ENCODE measurements at places on chromosomes 13 and 19.

DNA sequence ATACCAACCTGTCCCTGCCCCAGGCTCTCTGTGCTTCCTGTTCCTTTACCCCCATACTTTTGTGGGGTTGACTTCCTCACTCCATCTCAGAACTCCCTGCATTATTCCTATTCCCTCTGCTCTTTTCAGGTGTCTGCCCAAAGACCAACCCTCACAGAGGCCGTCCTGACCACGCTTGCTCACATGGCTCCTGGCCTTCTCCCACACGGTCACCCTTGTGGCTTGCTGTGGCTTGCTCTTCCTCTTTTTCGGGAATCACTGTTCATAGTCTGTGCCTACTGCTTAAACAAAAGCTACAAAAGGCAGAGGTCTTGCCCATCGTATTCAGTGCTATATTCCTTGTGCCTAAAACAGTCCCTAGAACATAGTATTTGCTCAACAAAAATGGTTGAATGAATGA is 25.2 kb upstream of the ARGLU1 start:
- no peak for DNase-seq

DNA sequence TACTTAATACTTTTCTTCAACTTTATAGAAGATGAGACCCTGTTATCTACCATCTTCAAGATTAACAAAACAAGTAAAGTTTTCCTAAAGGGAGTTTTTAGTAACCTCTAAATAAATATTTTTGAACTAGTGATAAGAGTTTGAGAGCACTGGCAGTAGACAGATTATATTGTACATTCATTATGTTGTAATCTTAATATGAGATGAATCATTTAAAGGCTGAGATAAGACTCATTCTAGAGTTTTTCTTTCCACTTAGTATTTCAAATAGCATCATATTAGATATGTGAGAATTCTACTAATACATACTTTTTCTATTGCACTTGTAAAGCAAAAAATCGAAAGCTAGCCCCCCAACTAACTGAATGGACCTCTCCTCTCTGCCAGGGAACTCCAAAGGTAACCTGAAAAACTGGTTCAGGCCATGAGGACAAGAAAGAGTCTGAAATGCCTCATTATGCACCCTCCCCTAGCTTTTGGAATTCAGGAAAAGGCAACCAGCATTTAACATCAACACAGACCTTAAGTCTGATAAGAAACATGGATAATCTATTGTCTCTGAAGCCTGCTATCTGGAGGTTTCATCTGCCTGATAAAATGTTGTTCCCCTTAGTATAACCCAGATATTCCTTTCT is 875.4 kb upstream of the SLC10A2 start:
- no peak for DNase-seq

DNA sequence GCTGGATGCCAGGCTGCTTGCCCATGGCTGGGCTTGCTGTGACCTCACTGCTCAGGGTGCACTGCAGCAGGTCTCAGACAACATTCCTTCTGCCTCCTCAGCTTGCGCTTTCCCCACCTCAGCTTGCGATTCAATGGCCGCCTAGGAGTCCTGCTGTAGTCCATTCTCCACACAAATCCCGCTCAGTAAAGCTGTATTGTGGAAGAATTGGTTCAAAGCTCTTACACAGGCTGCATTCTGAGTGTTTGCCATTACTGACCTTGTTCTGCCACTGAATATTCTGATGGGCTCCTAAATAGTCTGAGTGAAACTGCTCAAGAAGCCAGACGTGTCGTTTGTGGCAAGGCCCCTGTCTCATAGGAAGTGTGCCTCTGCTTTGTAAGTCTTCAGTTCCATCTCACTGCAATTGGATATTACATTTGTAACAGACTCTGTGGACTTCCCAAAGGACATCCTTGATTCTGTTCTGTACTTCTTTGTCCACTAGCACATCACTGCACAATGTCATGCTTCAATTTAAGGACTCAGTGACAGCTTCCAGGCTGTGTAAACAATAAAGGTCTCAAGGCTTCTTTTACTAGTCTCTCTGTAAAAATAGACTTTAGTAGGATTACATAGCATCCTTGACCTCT is 49.8 kb downstream of the KATNAL1 start:
- DNase-seq = no peak

- no peak for DNase-seq
Observed at GRCh38 chr13:48185018-48185417, 48.0 kb upstream of the ITM2B start.

DNA sequence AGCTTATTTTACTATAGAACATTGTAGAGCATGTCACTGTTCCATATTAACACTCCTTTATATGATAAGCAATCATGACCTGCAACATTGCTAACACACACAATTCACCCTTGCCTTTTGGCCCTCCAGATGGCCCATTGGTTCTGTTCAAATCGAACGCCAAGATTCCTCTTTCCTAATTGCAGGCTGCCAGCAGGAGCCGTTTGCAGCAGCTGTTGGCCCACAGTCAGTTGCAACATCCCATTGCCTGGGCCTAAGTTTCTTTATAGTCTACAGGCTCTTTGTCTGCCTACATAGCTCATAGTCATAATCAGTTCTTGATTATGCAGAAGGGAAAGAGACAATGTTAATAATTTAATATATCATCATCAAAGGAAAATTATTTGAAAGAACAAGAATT is 37.6 kb downstream of the KCTD12 start:
- DNase-seq = no peak

GRCh38 chr19:43592800-43593350 is 3.1 kb downstream of the IRGQ start:
- no peak for DNase-seq

- no peak for DNase-seq
Observed at GRCh38 chr19:2271234-2272103, 10.5 kb downstream of the PEAK3 start.

GRCh38 chr13:67048084-67048820 is 181.9 kb downstream of the PCDH9 start:
- DNase-seq = no peak

- DNase-seq = no peak
Observed at GRCh38 chr13:44969551-44970484, 19.5 kb downstream of the NUFIP1 start.

DNA sequence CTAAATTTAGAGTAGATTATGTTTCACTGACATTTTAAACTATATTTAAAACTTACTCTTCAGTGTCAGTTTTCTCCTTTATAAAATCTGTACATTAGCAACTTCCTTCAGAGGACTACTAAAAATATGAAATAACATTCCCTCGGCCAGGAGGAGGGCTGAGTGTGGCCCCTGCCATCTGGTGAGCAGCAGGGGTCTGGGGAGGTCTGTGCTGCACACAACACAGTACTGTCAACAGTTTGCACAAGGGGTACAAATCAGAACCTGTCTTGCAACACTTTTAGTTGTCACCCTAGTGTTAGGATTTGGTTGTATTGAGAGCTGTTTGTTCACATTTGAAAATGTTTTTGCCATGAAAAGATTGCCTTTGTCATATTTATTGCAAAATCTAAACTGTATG is 48.9 kb downstream of the TPP2 start:
- DNase-seq = no peak

DNA sequence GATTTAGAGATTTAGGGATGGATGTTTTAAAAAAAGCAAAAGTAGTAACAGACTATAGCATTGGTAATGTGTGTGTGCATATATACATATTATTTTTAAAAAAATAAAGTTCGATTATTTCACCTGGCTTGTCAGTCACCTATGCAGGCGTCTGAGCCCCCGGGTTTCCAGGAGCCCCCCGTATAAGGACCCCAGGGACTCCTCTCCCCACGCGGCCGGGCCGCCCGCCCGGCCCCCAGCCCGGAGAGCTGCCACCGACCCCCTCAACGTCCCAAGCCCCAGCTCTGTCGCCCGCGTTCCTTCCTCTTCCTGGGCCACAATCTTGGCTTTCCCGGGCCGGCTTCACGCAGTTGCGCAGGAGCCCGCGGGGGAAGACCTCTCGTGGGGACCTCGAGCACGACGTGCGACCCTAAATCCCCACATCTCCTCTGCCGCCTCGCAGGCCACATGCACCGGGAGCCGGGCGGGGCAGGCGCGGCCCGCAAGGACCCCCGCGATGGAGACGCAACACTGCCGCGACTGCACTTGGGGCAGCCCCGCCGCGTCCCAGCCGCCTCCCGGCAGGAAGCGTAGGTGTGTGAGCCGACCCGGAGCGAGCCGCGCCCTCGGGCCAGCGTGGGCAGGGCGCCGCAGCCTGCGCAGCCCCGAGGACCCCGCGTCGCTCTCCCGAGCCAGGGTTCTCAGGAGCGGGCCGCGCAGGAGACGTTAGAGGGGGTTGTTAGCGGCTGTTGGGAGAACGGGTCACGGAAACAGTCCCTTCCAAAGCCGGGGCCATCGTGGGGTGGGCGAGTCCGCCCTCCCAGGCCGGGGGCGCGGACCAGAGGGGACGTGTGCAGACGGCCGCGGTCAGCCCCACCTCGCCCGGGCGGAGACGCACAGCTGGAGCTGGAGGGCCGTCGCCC is 840 bp upstream of the CCNA1 start:
- no peak for DNase-seq

DNA sequence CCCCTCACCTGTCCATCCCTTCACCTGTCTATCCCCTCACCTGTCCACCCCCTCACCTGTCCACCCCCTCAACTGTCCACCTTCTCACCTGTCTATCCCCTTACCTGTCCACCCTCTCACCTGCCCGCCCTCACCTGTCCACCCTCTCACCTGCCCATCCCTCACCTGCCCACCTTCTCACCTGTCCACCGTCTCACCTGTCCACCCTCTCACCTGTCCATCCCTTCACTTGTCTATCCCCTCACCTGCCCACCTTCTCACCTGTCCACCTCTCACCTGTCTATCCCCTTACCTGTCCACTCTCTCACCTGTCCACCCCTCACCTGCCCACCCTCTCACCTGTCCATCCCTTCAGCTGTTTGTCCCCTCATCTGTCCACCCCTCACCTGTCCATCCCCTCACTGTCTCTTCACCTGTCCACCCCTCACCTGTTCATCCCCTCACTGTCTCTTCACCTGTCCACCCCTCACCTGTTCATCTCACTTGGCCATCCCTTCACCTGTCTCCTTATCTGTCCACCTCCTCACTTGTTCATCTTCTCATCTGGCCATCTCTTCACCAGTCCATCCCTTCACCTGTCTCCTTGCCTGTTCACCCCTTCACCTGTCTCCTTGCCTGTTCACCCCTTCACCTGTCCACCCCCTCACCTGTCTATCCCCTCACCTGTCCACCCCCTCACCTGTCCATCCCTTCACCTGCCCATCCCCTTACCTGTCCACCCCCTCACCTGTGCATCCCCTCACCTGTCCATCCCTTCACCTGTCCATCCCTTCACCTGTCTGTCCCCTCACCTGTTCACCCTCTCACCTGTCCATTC is 12.7 kb upstream of the KANK2 start:
- DNase-seq = no peak

DNA sequence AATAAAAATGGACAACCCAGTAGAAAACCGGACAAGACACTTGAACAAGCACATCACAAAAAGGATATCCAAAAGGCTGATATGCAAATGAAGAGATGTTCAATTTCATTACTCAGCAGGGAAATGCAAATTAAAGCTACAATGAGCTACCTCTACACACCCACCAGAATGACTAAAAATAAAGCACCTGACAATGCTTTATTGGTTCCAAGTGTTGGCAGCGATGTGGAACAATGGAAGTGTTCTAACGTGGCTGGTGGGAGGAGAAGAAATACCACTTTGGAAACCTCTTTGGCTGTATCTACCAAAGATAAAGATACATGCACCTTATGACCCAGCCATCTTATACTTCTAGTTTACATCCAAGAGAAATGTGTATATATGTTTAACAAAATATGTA is 3.7 kb upstream of the ACP7 start:
- no peak for DNase-seq

- DNase-seq = no peak
Observed at GRCh38 chr19:53172889-53173288, 14.0 kb upstream of the ZNF347 start.

DNA sequence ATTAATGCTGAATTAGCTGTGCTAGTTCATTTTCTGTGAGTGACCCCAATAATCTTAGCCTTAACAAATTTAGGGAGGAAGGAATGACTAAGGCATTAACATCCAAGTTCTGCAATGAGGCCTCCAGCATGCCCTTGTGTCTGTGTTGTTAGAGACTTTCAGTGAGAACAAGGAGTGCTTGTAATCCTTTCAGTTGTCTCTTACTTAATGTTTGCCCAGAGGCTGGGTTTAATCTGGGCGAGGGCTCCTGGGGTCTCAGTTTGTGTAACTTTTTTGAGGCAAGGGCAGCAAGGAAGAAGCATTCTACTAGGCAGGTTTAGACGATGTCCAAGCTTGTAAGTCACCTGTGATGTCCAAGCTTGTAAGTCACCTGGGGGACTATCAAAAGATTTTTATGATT is 24.3 kb downstream of the CCNA1 start:
- no peak for DNase-seq

- DNase-seq = no peak
Observed at GRCh38 chr13:39988351-39988750, 332.9 kb downstream of the COG6 start.

DNA sequence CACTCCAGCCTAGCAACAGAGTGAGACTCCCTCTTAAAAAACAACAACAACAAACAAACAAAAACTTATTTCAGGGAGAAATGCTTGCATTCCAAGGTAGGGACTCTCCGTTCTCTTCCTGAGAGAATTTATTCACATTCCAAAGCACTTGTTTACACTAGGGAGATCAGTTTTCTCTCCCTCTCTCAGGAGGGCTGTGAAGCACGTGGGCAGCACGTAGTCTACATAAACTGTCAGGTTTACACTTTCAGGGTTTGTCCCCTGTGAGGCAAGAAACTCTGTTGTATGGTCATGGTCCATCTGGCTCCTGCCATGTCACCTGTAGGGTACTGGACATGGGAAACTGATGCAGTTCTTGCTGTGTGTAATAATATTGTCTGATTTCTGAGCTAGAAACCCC is 31.6 kb downstream of the WDR87 start:
- no peak for DNase-seq

DNA sequence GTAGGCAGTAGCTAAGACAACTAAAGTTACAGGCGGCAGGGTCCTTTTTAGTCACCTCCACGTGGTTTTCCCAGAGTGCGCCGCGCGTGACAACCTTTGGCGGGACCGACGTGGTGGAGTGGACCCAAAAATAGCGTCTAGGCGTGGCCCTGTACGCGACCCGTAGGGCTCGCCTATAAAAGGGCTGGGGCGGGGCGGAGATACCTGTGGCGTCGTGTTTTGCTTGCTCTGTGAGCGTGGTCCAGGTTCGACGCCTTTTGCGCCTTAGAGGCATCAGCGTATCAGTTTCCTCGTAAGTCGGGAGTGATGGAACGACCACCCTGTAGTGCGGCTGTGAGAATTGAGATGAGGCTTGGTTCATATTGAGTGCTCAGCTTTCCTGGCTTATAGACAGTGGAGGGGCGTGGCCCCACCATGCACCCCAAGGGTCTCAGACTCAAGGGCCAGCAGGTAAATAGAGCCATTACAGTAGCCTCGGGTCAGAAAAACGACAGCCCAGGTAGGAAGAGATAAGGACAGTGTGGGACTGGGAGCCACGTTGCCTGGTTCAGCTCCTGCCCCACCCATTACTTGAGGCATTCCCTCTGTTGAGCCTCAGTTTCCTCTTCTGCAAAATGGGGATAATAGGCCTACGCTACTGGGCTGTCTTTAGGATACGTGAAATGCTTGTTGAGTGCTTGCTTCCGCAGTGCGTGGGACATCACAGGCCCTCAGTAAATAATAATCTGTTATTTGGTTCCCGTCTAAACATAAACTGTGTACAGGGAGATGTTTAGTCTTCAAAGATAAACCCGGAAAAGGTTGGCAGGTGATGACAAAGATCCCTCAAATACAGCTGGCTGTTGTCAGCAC is 693 bp upstream of the TMED1 start:
- peak; percentile 54 for DNase-seq

GRCh38 chr13:85608255-85608829 is 190.9 kb downstream of the SLITRK6 start:
- no peak for DNase-seq
